Fibroblast of skin of back (primary cell): ENCODE measurements at places on chromosomes 3 and 15.

DNA sequence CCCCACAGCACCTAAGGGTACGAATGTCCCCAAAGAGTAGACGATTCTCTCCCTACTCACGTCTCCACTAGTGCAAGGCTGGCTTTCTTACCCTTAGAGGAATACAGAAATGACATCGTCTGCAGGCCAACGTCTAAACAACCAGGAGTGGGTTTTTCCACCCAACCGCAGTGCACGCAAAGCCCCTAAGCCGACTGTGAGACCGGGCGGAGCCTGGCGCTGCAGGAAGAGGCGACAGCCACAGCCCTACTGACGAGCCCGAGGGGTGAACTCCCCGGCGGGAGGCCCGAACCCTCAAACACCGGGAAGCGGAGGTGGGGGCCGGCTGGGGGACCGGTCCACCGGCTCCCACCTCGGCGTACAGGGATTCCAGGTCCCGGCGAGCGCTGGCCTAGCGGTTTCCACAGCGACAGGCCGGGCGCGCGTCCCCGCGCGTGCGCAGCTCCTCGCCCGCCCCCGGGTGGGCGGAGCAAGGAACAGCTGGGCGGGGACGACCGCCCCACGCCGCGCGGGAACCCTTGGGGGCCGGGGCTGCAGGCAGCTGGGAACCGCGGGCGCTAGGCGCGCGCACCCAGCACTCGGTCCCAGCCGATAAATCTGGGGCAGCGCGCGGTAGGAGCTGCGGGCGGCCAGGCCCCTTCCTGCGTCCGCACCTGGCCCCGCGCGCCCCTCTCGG is at the start of the genes CEP19 and PIGX:
CEP19 (minus strand) TSS at position 413 of the 676 bp plus-strand sequence. CDS start 3,593 bp downstream, outside the sequence.
PIGX (plus strand) TSS at position 540 of the 676 bp plus-strand sequence.
- DNase-seq: peak; percentile 82

DNA sequence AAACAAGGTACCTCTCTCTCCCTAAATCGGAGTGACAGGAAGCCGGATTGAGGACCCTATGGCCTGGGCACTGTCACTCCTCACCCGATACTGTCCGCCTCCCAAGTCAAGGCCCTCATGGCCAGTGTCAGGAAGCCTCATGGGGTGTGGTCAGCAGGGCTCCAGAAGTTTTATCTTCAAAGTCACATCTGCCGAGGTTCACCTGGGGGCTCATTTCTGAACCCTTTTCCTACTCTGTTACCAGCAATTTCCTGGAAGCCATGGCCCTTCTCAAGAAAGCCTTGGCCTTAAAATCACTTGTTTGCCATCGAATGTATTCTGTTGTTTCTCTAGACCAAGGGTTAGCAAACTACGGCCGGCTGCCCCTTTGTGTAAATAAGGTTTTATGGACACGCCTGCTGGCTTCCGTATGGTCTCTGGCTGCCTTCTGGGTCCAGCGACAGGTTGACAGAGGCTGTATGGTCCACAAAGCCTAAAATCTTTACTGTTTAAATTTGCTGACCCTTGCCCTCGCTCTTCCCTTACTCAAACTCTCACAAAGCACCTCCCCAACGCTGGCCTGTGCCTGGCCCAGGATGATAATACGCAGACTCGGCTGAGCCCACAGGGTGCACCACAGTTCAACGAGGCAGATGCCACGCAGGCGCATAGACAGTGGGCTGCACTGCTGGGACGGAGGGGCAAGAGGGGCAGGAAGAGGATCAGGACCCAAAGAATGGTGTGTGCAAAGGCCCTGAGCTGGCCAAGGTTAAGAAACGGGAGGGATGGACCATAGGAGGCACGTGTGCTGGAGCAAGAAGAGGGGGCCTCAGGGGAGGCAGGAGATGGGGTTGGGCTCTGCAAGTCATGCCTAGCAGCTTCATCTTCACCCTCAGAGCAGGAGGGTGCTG is 24.7 kb upstream of the DUSP7 start:
- no peak for DNase-seq

DNA sequence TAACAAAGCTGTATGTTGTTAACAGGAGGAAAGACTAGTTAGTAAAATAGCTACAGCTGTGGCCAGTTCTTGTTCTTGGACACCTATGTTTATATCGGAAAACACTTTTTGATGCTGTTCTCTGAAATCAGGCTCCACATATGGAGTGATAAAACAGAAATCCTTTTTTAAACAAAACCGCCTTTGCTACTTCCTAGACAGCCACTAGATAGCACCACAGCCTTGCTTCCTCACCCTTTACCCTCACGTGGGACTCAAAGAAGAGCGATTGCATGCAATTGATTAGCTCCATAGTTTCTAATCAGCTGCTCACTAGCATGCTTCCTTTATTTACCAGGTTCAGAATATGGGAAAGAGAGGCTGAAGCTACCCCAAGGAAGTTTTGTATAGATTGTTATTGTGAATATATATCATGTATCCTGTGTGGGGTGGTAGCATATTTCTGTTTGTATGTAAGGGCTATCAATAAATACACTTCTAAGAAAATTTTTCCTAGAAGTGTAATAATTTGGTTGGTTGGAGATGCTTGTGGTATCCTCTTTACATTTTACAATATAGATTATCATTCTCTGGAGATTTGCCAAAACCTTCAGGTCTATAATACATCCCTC is 4.3 kb upstream of the MTFMT start:
- peak; percentile 46 for DNase-seq

GRCh38 chr15:49621887-49622286 is 1.0 kb downstream of the DTWD1 start:
- no peak for DNase-seq

GRCh38 chr3:184568924-184569829 is 7.6 kb downstream of the EPHB3 start:
- DNase-seq: peak; percentile 99

DNA sequence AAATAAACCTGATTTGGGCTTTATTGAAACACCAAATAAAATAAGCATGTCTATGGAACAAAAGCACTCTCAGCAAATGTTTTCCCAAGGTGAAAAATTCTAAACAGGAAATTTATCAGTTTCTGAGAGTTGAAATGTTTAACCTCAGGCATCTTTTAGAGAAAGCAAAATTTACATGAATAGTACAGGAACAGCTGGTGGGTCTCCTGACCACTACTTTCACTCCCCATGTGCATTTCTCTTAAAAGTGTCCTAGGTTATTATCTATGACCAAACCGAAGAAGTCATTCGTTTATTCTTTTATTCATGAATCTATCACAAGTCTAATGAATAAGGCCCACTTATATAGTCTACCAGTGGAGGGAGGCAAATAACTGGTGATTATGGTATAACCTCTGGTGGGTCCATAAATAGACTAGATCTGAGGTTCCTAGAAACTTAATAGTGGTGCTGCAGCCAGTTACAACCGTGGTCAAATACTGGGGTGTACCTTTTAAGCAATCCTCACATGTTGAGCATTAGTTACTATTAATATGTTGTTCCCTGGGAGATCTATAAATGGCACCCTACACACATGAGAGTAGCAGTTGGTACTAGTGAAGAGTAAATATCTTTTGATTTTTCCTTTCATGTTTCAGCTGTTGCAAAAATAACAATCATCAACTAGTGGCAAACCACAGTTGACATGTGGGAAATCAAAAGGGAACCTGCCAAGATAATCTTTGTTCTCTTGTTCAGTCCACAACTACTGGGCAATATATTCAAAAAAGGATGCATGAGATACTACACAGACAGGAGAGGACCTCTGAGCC is 169.3 kb upstream of the STAC start:
- DNase-seq: no peak

DNA sequence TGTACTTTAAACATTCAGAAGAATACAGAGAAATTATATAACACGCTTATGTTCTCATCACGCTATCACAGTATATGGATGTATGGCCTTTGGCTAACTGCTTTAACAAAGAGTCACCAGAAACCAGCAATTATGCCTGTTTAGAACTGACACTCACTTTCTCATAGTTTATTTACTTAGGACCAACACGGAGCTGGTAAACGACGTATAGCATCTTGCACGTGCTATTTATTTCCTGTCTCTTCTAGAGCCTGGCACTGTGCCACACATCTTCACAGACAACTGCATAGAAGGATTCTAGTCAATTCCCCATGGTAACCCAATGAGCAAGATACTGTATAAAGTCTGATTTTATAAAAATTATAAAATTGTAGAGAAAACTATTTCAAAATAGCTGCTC is 43.6 kb downstream of the TBC1D2B start:
- DNase-seq: peak; percentile 33

DNA sequence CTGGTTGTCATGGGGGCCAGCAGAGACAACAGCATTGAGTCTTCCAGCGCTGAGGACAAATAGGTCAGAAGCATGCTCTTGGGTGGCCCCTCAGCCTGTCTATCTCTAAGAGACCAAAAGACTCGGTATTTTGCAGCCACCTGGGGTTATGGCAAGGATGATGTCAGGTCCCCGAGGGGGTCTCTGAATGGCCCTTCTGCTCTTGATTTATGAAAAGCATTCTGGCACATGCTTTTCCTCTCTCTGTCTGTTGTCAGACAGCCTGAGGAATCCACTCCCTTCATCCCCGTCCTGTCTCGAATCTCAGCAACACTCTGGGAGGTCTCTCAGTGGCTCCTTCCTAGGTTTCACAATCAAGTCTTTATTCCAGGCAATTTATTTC is 156.6 kb upstream of the RGMA start:
- DNase-seq: no peak

DNA sequence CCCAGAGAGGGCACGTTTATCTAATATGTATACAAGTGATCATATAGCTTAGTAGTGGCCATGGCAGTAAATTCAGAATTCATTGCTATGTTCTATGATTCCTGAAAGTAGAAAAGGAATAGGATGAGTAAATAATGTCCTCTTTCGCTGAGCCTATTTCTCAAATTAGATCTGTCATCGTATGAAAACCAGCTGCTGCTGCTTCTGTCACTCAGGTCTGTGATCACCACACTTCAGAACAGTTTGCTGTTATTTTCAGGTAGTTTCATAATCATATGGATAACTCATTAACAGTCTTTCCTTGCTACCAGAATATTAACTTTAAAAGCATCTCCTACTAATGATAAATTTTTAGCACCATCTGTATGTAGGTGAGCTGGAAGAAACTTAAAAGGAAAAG is 289.1 kb upstream of the AZI2 start:
- DNase-seq: no peak

GRCh38 chr15:79943820-79944219 is 27.2 kb downstream of the BCL2A1 start:
- peak; percentile 49 for DNase-seq

DNA sequence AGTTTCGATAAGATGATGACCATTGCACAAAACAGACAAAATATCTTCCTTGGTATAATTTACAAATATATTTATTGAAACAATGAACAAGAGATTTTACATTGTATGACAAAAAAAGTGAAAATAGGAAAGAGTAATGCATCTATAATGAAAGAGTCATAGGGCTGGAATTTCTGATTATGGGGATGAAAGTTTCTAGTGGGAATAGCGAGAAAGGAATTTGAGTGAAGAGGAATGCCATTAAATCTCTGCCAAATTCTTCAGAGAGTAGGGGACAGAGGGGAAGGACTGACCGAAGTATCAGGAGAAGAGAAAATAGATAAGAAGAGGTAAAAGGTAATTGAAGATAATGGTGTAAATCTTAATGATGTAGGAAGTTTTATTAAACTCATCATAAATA is 125.4 kb downstream of the VGLL3 start:
- peak; percentile 86 for DNase-seq

- DNase-seq: no peak
Measured at GRCh38 chr3:142115867-142116668, 33.3 kb downstream of the TFDP2 start.

DNA sequence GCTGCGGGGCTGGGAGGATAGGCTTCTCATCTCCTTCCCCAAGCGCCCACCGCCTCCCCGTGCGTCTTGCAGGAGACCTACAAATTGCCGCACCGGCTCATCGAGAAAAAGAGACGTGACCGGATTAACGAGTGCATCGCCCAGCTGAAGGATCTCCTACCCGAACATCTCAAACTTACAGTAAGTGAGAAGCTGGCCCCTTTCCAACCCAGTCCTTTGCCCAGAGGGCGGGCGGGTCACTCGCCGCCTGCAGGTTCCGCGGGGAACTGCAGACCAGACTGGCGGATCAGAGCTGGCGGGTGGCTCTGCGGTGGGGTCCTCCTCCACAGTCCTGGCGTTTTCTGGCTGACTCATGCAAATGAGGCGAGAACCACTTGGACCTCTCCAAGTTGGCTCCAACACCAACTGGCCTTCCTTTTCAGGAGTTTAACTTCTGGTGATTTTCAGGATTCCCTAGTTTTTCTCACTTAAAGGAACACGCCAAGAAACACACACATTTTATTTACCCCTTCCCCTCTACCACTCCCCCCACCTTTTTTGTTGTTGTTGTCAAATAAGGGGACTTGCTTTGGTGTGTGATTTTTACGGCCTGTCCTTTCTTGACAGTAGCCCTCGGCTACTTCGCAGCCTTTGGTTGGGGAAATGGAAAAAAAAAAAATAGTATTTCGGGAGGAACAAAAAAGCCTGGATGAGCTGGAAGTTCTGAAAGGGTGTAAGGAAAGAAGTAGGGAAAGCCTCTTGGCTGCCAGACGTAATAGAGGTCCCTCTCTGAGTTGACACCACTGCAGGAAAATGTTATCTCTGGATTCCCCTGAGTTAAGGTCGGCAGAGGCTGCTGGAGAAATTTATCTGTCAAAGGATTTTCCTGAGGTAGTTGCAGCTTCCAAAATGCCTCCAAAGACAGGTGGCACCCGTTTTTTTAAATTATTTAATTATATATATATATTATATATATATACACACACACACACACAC is 1.3 kb downstream of the BHLHE40 start:
- peak; percentile 94 for DNase-seq

DNA sequence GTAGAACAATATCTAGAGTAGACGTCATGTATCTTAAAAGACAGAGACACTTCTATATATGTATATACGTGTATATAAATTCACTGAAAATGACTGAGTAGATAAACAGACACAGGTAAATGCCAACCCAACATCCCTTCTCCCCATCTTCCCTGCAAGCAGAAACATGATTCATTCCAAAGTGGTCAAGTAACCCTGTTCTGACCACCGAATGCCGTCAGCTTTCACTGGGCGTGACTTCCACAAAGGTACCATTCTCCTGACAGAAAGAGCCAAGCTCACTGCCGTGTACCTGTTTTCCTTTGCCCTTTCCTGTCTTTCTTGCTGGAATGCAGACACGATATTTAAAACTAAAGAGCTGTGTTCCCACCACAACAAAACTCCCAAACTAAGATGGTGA is 76.7 kb downstream of the TAFA4 start:
- DNase-seq: no peak

GRCh38 chr3:42097566-42097946 is 6.4 kb downstream of the TRAK1 start:
- DNase-seq: no peak

GRCh38 chr3:61613666-61614065 is 52.3 kb downstream of the PTPRG start:
- DNase-seq: no peak

DNA sequence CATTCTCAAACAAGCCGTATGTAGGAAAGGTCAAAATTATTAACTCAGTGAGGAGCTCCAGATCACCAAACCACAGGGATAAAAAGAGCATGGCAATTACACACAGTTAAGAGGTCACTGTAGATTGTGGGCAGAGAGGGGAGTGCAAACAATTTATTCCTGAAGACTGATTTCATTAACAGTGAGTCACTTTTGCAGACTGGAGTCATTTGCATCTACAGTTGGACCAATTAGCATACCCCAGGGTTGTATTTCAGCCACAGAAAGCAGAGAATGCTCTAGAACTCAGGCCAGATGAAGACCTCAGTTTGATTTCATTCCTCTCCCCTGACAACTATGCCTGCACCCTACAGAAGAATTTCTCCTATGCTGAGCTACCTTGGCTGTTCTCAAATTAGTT is 40.1 kb downstream of the SETMAR start:
- DNase-seq: peak; percentile 20
